Fibroblast of villous mesenchyme (primary cell): ENCODE measurements at places on chromosomes 12 and 14. TPM values are rescaled to one million over a fixed set of nuclear protein-coding genes. Genes with fewer than 3 reads are reported as not detected.

THAP2 gene
- 2.6 and 6.0 TPM in 2 replicates for total RNA-seq

SLC2A3 gene
- total RNA-seq = 65.4 and 91.5 TPM in 2 replicates

POTEM gene
- not detected in 2 replicates for total RNA-seq

STAB2 gene
- not detected in 2 replicates for total RNA-seq

DNA sequence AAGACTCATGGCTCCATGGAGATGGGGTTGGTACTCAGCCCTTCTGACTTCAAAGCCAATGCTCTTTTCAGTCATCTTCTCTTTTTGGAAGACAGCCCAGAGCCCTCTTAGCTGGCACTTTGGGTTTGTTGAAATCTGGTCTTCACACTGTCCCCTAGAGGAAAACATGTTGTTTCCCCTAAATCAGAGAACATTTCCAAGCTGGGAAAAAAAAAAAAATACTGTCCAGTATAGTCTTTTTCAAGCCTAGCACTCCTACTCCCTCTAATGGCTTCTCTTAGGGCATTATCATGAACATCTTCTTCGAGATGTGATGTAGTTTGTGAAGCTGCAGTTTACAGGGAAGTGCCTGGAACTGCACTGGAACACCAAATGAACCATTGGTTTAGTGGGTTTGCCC is 3.0 kb upstream of the ZC3H14 start:
- peak; percentile 71 for DNase-seq

DNA sequence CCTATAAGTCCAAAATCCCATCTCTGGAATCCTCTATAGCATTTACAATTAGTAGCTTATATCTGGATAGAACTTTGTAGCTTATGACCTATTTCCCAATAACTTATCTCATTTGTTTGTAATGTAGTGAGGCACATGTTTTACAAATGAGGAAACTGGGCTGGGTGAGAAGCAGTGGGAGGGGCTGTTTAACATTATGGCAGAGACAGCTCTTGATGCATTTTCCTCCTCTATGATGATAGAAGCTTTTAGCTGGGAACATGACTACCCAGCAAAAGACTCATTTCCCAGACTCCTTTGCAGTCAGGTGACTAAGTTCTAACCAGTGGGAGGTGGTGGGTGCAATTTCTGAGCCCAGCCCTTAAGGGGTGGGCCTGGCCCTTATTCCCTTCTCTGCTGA is 179.7 kb downstream of the TTC8 start:
- peak; percentile 89 for DNase-seq

DNA sequence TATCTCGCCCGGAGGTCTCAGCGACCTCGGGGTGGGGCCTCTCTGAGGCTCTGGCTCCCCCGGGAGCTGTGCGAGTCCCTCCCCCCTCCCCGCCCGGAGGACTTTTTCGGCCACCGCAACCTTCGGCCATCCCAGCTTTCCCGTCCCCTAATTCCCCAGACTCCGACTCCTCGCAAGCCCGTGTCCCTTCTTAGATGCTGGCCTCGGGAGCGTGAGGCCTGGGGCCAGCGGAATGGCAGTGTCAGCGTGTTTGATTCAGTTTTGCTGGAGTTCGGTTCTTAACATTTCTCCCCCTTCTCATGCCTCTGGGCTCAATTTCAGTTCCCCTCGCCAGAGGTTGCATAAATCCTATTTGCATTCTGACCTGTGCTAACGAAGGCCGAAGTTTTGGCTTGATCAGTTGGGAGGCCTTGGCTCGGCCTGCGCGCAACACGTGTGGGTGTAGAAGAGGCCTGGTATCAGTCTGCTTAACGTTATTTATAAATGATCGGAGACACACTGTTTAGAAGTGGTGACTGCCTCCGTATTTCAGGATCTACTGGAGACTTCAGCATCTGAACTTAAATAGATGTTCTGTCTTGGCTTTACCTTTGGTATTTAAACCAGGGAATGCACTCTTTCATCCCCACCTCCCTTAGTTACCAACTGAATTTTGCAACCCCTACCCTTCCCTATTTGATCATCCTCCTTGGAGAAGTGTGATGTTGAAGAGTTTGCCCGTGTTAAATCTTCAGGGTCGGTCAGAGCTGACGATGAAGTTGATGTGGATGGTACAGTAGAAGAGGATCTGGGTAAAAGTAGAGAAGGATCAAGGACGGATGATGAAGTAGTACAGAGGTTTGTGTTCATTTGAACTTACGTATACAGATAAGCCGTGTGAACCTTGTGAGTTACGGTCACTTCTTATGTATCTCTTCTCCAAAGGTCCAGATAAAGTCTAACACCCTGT is 851 bp downstream of the HSP90B1 start:
- peak; percentile 54 for DNase-seq

- no peak for DNase-seq
Observed at GRCh38 chr12:89762498-89763170, 54.0 kb upstream of the ATP2B1 start.

DNA sequence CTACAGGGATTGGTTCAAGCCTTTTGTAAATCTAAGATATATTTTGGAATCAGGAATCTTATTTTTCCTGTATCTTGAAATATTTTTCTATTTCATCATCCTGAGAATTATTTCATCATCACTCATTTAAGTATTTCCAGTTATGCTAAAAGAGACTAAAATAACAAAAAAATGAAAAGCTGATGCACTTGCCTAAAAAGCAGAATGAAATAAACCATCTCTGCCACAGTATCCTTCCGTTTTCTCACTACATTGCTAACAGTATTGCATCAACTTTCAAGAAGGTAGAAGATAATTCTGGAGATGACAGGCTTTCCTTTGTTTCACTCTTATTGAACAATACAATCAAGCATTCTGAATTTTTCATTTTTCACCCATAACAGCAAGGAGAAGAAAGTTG is 31.1 kb upstream of the EIF5 start:
- DNase-seq = peak; percentile 25

GRCh38 chr12:89825591-89826449 is 117.2 kb upstream of the ATP2B1 start:
- peak; percentile 54 for DNase-seq
